Activated naive CD4-positive, alpha-beta T cell treated with Interleukin-2 at 50 U/mL for 16 hours (primary cell): ENCODE measurements at places on chromosomes 11 and 22.

DNA sequence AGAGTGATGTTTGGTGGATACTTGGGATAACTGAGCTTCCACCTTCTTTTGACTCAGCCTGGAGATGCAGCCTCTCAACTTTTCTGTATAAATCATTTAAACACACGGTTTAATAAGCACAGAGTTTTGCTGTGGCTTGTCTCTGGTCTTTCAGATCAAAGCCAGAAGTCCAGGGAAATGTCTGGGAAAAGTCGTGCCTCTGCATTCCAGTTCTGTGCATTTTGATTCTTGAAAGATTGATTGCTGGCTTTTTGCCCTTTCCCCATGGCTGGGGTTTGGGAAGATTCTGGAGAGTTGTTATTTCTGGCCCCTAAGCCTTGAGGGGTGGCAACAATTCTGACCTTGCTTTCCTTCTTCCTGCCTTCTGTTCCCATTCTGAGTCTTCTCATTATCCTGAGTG lies 154.1 kb downstream of the COMMD9 start:
- no peak for DNase-seq

DNA sequence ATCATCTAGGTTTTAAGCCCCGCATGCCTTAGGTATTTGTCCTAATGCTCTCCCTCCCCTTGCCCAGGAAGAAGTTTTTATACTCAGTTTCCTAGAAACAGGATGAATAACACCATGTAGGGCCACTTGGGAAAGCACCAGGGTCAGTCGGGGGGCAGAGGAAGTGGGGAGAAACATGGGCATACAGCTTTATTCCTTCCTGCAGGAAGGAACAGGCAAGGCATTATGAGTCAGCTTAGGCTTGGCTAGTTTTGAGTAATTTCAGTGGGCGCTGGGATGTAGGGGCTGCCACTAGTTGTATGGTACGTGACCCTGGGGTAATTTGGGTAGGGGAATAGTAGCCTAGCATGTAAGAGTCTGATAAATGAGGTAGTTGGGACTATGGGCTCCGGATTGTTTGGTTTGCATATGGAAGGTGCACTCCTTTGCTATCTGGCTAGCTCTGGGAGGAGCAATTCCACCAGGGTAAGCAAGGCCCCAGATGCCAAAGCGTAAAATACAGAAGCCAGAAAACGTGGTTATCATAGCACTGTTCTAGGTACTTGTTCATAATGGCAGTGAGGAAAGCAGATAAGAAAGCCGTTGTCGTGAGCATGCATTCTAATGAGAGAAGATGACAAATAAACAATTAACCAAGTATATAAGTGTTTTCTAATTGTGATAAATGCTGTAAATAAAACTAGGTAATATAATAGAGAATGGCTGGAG lies 24.8 kb downstream of the ACER3 start:
- DNase-seq: no peak

GRCh38 chr11:68839054-68839865 lies 2.5 kb downstream of the CPT1A start:
- DNase-seq: peak; percentile 95

DNA sequence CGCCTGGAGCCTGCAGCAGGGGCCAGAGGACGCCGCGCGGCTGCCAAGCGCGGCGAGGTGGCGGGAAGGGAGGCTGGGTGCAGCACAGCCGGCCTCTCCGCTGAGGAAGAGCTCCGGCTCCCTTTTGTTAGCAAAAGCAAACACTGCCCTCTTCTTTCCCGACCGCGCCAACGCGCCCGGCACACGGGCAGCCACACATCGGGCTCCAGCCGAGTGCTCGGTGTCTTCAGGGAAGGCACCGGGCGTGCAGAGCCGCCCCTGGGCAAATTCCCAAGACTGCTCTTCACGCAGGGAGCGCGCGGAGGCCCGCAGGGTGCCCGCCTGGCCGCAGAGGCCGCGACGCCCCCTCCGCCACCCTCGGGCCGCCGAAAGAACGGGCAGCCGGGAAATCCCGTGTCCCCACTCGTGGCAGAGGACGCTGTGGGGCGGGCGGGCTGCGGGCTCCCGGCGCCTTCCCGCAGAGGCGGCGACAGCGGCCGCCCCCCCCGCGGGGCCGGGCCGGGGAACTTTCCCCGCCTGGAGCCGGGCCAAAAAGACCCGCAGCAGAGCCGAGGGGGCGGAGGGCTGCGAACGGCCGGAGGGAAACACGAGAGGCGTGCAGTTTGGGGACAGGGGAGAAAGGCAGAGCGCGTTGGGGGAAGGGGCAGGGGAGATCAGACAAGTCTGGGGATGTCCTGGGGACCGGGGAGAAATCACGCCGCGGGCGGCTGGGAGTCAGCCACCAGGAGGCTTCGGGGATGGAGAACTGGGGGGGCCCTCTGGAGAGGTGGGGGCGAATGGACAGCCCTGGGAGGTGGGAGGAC lies 931 bp downstream of the CADM1 start:
- peak; percentile 12 for DNase-seq

GRCh38 chr11:112401036-112401769 lies 140.5 kb upstream of the PLET1 start:
- no peak for DNase-seq

DNA sequence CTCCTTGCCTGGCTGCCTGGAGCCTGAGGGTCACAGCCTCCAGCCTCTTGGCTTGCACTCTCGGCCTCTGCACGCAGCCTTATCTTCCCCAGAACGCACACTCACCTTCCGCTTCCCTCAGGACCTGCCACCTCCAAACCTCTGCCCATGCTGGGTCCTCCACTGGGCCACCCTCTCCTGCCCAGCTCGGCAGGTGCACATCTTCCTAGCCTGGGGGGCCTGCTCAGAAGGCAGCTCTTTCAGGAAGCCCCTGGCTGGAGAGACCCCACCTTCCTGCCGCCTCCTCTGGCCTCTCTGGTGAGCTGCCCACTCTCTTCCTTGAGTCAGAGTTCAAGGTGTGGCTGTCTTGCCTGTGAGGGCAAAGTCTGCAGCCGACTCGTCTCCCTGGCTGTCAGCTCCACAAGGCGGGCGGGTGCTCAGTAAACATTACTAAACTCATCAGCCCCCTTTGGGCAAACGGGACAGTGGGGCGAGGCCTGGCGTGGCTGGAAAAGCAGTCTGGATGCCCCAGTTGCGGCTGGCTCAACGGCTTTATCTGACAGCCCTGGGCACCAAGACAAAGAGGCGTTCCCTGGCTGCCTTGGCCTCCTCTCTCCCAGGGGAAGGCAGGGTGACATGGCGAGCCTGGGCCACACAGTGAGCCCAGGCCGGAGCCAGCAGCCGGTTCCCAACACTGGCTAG lies 1.7 kb upstream of the LINC01488 start:
- no peak for DNase-seq

DNA sequence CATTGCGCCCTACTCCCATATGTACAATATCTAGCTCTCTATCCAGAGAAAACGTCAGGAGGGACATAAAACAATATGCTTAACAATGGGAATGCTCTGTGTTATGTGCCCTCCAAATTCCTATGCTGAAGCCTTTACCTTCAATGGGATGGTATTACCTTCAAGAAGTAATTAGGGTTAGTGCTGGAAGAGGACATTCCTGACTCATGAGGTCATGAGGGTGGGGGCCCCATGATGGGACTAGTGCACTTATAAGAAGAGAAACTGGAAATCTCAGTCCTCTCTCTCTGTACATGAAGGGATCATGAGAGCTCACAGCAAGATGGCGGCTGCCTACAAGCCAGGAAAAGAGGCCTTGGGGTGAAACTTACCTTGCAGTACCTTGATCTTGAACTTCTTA lies 20.3 kb downstream of the MMP20 start:
- no peak for DNase-seq

- peak; percentile 28 for DNase-seq
Measured at GRCh38 chr22:49853981-49854831, 562 bp downstream of the ZBED4 start.

DNA sequence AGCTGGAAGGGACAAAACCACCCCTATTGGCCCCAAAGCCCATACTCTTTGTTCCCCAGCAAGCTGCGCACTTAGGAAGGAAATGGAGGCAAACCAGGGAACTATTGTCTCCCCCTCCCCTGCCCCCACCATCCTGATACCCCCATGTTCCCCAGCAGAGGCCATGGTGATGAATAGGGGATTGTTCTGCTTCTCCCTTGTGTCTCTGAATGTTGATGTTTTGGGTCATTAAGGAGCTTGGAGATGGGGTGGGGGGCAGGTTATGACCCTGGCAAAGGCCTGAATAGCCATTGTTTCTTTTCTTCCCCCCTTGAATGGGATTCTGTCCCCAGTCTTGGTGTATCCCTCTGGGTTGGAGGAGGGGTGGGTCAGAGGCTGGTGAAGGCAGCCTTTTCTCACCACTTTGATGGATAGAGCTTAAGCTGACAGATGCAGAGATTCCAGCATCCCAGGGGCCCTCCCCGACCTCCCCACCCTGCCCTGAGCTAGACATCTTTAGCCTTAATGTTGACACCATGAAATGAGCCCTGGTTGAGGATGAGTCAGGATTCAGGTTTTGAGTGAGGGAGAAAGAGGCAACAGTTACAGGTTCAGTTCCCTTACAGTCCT lies 8.3 kb downstream of the DTX4 start:
- no peak for DNase-seq

DNA sequence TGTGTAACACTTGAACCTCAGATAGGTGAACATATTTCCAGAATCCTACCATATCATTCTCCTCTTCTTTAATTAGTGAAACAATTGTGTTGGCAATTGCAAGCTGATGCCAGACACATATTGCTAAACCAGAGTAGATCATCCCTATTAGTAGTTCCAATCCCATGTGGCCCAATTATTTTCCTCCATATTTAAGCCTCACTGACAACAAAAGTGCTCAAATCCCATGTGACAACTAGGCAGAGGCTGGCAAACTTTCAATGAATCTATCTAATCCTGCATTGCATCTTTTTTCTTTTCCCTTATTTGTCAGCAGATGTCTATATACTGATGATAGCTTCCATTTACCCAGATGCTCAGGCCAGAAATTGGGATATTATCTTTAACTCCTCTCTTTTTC lies 90.4 kb downstream of the GRIA4 start:
- DNase-seq: no peak

GRCh38 chr11:70755410-70756158 lies 357.3 kb downstream of the CTTN start:
- peak; percentile 55 for DNase-seq

DNA sequence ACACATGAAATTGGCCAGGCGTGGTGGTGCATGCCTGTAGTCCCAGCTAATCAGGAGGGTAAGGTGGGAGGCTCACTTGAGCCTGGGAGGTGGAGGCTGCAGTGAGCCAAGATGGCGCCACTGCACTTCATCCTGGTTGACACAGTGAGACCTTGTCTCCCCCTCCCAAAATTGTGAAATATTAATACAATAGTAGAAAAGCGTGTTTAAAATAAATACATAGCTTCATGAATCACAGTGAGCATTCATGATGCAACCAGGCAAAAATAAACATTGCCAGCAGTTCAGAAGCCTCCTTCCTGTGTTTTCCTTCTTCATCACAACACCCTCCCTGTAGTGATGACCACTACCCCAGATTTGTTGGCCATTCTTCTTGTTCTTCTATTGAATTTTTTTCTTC lies 4.3 kb upstream of the TEAD1 start:
- DNase-seq: no peak

DNA sequence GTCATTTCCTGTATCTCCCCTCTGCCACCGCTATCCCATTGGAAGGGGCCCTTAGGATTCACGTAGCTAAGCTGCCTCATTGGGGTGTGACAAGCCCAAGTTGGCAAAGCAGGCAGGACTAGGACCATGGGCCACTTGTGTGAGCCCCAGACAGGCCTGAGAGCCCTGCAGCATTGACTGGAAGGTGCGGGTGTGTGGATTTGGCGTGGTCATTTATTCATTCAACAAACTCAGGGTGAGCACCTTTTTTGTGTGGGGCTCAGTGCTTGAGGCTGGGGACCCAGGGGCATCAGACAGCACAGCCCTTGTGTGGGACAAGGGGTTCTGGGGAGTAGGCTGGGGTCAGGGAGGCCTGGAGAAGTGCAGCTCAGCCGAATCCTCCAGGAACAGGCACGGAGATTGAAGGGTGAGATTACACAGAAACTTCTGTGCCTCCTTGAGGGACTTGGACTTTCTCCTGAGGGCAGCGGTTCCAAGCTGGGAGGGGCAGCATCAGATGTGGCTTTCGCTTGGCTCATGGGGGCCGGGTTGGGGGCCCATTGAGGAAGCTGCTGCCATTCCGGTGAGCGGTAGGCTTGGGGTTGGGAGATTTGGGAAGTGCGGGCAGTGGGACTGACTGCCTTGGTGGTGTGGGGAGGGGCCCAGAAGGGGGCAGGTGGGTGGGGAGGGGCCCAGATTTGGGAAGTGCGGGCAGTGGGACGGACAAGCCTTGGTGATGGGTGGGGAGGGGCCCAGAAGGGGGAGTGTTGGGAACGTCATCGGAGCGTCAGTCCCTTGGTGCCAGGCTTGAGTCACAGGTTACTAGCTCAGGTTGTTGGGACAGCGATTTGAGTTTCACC lies 11.9 kb downstream of the MGAT3 start:
- DNase-seq: no peak

DNA sequence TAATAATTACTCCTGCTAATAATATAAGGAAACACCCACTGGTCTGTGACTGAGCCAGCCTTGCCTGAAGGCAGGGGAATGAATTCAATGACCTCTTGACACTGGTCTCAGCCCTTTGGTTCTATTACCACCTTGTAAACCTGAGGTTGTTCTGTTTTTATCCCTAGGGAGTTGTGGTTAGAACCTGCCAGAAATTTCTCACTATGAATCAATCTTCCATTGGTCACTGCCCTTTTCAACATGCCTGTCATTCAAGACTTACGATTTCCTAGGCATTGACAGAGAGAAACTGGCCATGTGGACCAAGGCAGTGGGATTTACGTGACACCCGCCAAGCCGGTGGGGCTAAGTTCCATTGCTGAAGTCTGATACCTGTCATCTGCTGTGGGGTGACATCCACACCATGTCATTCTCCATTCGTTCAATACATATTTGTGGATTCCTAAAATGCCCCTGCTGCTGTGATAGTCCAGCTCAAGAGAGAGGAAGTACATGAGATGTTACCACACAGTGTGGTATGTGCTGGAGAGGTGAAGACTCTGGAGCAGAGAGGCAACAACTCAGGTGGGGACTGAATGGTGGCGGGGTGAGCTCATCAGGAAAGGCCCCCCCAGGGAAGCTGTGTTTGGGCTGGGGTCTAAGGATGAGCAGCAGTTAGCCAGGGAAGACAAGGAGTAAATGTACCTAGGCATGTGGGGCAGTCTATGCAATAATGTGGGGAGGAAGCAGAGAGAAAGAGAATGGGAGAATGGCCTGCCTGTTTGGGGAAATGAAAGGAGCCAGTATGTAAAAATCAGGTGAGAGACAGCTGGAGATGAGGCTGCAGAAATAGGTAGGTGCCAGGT lies 15.2 kb upstream of the EHF start:
- DNase-seq: no peak

GRCh38 chr22:46295277-46295971 lies 1.2 kb upstream of the GTSE1 start:
- DNase-seq: no peak

DNA sequence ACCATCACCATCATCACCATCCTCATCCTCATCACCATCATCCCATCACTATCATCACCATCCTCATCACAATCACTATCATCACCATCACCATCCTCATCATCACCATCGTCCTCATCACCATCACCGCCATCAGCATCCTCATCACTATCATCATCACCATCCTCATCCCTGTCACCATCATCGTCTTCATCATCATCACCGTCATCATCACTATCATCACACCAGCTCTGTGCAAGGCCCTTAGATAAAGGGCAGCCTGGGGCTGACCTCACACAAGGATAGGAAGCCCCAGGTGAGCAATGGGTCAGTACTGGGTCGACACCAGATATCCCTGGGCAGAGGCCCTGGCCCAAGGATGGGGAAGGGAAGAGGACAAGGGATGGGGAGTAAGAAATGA lies 16.1 kb downstream of the RTN4R start:
- no peak for DNase-seq

GRCh38 chr11:126601136-126601535 lies 245.7 kb downstream of the ST3GAL4 start:
- DNase-seq: no peak

- DNase-seq: no peak
Measured at GRCh38 chr11:94924612-94925011, 48.7 kb downstream of the CWC15 start.
